Psoas muscle (tissue), 8 donors: ENCODE measurements at places on chromosomes 11 and 22. TPM values are rescaled to one million over a fixed set of nuclear protein-coding genes. Genes with fewer than 3 reads are reported as not detected.

The MS4A6E gene
- polyA plus RNA-seq: not detected

The C22orf31 gene
- polyA plus RNA-seq: not detected

DNA sequence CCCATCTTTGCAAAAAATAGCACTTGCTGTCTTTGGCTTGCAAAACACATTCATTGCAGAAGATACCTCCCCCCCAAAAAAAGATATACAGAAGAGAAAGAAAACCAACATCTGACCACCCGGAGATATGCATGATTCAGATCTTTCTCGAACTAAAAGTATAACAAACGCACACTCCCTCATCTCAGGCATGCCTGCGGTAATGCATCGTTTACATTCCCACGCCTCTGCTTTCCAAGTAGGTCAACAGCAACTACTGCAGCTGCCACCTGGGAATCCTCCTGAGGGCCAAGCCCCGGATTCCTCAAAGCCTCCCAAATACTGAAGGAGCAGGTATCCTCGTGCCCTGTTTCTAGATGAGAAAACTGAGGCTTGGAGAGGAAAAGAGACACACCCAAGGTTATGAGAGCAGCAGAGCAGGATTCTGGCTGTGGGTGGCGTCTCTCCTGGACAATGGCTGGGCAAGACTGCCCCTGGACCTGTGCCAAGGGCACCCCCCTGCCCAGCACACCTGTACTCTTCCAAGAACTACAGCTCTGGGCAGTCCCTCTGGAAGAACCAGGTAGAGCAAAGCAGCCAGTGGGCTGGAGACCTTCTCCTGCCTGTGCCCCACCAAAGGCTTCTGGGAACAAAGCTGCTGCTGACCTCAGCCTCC lies 38.1 kb downstream of the NUP50 start:
- DNase-seq: peak; percentile 35

- DNase-seq: no peak
Observed at GRCh38 chr11:43579919-43580276, 100.6 kb upstream of the HSD17B12 start.
